Activated CD4-positive, alpha-beta memory T cell treated with anti-CD3 and anti-CD28 coated beads for 36 hours (primary cell): ENCODE measurements at places on chromosomes 7 and 10.

DNA sequence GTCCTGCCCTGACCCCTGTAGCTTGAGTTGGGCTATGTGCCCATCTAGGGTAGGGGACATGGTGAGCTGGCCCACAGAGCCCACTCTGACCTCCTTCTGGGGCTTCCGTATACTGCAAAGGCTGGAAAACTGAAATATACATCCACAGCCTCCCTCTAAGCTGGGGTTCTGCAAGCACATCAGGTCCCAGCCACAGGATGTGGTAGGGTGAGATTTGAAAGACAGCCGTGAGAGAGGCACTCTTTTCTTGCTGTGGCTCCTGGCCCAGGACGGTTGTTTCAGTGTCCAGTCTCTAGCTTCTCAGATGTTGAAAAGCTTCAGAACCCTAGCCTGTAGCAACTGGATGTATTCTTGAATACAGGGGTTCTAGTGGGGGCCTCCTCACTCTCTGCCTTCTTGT lies 60.1 kb upstream of the ADRB1 start:
- H3K4me3 ChIP-seq = no peak overlapping the region
- H3K4me1 ChIP-seq = peaks cover 8% of the 10 kb centered on the region
- no peak overlapping the region for H3K27ac ChIP-seq
- DNase-seq = no peak
- peaks cover 3% of the 10 kb centered on the region for H3K36me3 ChIP-seq

DNA sequence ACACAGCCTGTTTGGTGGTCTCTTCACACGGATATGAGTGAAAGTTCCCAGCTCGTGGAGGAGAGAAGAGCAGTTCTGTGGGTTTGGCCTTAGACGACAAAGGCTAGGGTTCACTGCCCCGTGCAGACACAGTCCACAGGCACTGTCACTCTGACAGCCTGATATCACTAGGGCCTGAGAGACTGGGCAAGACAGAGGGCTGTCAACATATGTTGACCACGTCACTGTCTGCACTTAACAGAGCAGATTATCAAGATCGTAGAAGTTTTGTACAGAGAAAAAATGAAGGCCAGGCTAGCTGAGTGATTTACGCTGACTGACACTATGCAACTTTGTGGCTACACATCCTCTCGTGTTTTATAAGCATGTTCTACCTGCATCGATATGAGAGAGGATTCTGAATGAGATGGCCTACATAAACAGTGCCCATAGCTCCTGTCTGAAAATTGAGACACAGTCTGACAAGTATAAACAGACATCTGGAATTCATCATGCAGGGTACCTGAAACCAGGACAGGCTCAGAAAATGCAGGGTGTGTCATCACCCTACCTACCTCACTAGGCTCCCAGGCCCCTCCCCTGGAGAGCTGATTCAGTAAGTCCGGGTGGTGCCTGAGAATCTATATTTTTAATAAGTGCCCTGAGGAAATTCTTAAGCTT lies 120.0 kb downstream of the SGMS1 start:
- peaks cover 2% of the 10 kb centered on the region for H3K27me3 ChIP-seq
- peaks cover 7% of the 10 kb centered on the region for H3K36me3 ChIP-seq
- no peak overlapping the region for H3K27ac ChIP-seq
- no peak overlapping the region for H3K4me3 ChIP-seq

- DNase-seq = no peak
- H3K27me3 ChIP-seq = peaks cover 4% of the 10 kb centered on the region
- peaks cover 5% of the 10 kb centered on the region for H3K4me1 ChIP-seq
- H3K36me3 ChIP-seq = no peaks in the 10 kb centered on the region
- no peak overlapping the region for H3K27ac ChIP-seq
Measured at GRCh38 chr10:33192190-33192589, 142.3 kb downstream of the NRP1 start.

DNA sequence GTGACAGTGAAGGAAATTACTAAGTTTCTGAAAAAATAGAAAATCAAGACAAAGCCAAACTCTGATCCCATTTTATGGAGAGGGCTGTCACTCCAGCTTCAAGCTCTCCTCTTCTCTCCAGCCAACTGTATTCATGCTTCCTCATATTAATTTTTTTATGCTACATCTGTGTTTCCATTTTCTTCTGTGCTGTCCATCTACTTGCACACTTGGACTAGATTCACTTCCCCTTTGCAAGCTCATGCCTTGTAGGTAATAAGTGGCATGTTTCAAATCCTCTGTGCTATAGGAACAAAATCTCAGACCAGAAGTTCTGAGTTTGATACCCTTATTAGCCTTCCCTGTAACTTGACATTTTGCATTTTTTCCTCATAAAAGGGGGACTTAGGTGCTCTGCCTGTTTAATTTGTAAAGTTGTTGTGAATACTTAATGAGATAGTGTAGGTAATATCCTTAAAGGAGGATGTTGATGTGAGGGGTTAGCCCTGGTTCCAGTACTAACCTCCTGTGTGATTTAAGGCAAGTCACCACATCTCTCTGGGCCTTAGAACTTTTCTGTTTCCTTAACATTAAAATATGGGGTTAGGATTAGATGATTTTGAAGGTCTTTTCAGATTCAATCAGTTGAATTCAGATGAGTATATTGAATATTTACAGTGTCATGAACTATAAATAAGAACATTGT lies 358.8 kb downstream of the BBS9 start:
- H3K27me3 ChIP-seq = no peaks in the 10 kb centered on the region
- H3K4me3 ChIP-seq = no peak overlapping the region
- no peaks in the 10 kb centered on the region for H3K4me1 ChIP-seq
- H3K36me3 ChIP-seq = peaks cover 10% of the 10 kb centered on the region

GRCh38 chr7:139753693-139754111 lies 24.1 kb downstream of the HIPK2 start:
- H3K27me3 ChIP-seq = no peaks in the 10 kb centered on the region
- peaks cover 39% of the 10 kb centered on the region for H3K4me1 ChIP-seq
- DNase-seq = no peak
- H3K4me3 ChIP-seq = no peak overlapping the region
- H3K36me3 ChIP-seq = no peaks in the 10 kb centered on the region

GRCh38 chr10:131173484-131174210 lies 137.9 kb downstream of the TCERG1L start:
- no peaks in the 10 kb centered on the region for H3K27me3 ChIP-seq
- no peaks in the 10 kb centered on the region for H3K4me1 ChIP-seq
- H3K4me3 ChIP-seq = no peak overlapping the region
- no peak overlapping the region for H3K27ac ChIP-seq

GRCh38 chr7:51629206-51629605 lies 312.6 kb upstream of the COBL start:
- no peak for DNase-seq
- H3K36me3 ChIP-seq = no peaks in the 10 kb centered on the region
- H3K4me1 ChIP-seq = no peaks in the 10 kb centered on the region
- H3K27ac ChIP-seq = no peak overlapping the region
- H3K4me3 ChIP-seq = no peak overlapping the region

DNA sequence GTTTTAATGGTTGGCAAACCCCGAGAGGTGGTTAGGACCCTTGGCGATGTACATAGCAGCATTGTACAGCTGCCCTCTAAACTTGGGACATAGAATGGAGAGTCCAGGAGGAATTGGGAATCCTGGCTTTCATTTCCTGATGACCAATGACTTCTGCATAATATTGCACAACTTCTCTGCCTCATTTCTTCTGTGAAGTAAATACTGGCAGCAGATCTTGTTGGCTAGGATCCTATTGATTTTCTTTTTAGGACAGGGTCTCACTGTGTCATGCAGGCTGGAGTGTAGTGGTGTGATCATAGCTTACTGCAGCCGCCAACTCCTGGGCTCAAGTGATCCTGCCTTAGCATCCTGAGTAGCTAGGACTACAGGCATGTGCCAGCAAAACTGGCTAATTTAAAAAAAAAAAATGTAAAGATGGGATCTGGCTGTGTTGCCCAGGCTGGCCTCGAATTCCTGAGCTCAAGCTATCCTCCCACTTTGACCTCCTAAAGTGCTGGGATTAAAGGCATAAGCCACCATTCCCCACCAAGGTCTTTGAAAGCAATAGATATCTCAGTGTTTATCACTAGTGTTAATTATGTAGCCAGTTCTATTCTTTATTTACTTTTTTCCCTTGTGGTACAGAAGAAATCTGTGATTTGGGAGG lies 58.1 kb downstream of the PODXL start:
- no peaks in the 10 kb centered on the region for H3K36me3 ChIP-seq
- no peak overlapping the region for H3K4me3 ChIP-seq
- no peaks in the 10 kb centered on the region for H3K27me3 ChIP-seq
- no peak overlapping the region for H3K27ac ChIP-seq
- H3K4me1 ChIP-seq = peaks cover 26% of the 10 kb centered on the region

DNA sequence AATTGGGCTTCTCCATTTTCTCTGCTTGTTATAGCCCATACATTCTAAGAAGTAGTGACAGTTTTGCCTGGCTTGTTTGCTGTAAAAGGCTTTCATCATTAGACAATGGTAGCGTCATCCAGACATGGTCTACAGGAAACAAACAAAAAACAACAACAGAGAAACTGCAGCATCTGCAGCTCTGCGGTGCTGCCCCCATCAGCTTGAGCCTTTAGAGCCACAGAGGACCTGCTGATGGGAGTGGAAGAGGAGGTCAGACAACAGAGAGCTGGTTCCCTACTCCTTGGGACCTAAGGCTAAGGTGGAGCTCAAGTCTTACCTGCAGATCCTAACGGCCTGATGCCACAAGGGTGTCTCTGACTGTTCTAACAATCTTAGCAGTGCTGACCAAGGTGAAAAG lies 3.1 kb downstream of the INA start:
- DNase-seq = no peak
- peaks cover 7% of the 10 kb centered on the region for H3K4me1 ChIP-seq
- H3K36me3 ChIP-seq = peaks cover 4% of the 10 kb centered on the region
- peaks cover 58% of the 10 kb centered on the region for H3K27me3 ChIP-seq
- no peak overlapping the region for H3K27ac ChIP-seq
- no peak overlapping the region for H3K4me3 ChIP-seq

- no peak overlapping the region for H3K4me3 ChIP-seq
- DNase-seq = no peak
- no peaks in the 10 kb centered on the region for H3K27me3 ChIP-seq
Measured at GRCh38 chr7:102273749-102274712, 12.6 kb upstream of the SH2B2 start.
